Thymus (tissue), 14 donors: ENCODE measurements at places on chromosomes 5 and 9. TPM values are rescaled to one million over a fixed set of nuclear protein-coding genes. Genes with fewer than 3 reads are reported as not detected.

DNA sequence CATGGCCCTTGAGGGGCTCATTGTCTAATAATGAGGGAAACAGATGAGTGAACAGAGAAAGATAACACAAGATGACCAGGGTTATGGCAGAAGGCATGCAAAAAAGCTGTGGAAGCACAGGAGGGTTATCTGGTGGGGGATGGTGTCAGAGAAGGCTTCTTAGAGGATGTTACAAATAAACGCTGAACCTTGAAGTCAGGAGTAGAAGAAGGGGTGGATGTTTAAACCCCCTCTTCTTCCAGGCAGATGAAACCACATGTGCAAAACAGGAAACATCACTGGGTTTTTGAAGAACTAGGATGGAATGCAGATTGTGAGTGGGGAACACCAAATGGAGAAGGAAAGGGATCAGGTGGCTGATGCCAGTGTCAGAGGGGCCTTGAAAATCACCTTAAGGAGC lies 41.8 kb upstream of the NR5A1 start:
- H3K4me1 ChIP-seq: no peaks in the 10 kb centered on the region
- no peaks in the 10 kb centered on the region for H3K36me3 ChIP-seq
- H3K27ac ChIP-seq: no peak overlapping the region
- no peaks in the 10 kb centered on the region for H3K27me3 ChIP-seq
- no peak overlapping the region for H3K4me3 ChIP-seq
- no peak for DNase-seq

Gene PCDHA1
- total RNA-seq: not detected

Gene GGTA1
- 7.9 TPM for total RNA-seq

Gene LRRC19
- total RNA-seq: not detected

- H3K27ac ChIP-seq: no peak overlapping the region
- H3K27me3 ChIP-seq: no peaks in the 10 kb centered on the region
- H3K4me3 ChIP-seq: no peak overlapping the region
- H3K36me3 ChIP-seq: no peaks in the 10 kb centered on the region
Measured at GRCh38 chr5:88944751-88945531, 62.0 kb upstream of the MEF2C start.

Gene FCN2
- 0.52 TPM for total RNA-seq

DNA sequence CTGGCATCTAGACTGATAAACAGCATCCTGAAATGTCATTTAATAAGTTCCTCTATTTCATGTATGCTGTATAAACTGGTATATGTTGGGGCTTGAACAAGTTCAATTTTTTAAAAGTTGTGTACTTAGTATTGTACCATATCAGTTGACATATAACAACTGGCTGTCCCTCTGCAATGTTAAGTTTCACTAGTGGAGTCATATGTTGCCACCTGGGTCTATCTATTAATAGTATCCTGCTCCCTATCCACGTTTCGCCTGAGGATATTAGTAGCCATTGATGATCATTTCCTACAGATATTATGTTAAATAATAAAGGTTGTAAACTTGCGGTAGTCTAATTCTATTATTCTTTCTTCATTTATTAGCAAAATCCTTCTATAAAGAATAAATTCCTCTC lies 177.6 kb downstream of the RFX3 start:
- H3K27me3 ChIP-seq: no peaks in the 10 kb centered on the region
- no peak overlapping the region for H3K27ac ChIP-seq
- no peaks in the 10 kb centered on the region for H3K4me1 ChIP-seq
- no peaks in the 10 kb centered on the region for H3K36me3 ChIP-seq
- no peak for DNase-seq
